Stimulated activated CD8-positive, alpha-beta memory T cell treated with anti-CD3 and anti-CD28 coated beads, Interleukin-4, amount 100 ng/mL, for 1 hour (primary cell): ENCODE measurements at places on chromosomes 2 and 18.

DNA sequence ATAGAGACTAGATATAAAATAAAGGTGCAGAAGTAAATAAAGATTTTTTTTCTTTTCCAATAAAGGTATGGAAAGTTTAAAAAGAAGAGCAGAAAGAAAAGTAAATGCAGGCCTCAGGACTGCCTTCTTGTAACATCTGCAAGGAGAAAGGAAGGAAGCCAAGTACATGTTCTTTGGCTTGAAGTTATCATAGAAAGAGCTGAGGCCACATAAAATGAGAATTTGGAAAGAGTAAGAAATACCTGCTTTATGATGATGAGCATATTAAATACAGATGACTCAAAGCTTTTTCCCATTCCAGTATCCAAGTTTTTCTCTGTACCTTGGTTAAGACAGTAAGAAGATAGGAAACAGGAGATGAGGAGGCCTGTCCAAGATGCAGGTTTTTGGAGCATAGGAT lies 25.3 kb upstream of the UBE2E3 start:
- no peak for DNase-seq

DNA sequence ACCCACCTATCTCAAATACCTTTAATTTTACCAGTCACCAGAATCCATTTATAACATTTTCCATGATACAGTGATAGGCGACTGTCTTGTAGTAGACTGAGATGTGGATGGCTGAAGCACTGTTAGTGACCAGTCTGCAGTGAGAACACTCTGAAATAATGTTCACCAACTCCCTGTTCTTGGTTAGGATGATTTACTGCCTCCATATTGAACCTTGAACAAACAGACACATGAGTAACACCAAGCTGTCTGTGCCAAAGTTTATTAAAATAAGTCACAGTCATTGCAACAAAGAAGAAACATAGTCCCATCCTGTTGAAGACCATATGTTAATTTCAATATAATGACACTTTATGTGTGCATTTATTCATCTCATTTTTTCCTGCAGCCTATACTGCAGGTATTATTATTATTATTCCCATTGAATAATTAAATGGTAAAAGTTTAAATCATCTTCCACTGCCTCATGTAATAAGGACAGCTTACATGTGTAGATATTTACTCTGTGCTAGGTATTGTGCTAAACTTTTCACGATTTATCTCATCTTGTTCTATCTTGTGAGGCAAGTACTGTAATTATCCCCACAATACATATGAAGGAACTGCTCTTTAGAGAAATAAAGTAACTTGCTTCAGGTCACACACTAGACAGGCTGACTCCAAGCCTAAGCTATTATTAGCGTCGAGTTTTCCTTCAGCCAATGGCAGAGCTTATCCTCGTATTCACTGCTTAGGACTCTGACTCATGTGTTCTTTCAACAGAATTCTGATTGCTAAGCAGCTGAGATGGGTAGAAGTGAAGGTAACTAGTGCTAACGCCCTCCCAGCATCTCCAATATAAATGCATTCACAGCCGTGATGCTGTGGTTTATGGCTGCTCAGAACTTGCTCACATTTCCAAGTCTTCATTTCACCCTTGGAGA lies 62.5 kb downstream of the ONECUT2 start:
- no peak for DNase-seq

DNA sequence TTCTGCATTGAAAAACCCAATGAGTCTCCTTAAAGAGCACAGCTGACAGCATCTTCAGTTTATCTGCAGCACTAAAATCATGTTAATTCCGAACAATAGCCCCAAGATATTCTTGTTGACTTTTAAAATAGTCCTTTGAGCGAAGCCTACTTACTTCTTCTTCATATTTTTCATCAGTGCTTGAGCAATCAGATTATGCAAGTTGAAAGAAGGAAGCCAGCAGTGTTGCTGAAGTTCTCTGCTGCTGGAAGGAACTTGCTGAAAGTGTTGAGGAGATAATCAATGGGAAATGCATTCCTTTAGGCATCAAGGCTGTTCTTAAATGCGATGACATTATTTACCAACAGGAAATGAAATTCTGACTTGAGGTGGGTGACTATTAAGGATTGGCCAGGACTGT lies 105.9 kb upstream of the SNTG2 start:
- no peak for DNase-seq

DNA sequence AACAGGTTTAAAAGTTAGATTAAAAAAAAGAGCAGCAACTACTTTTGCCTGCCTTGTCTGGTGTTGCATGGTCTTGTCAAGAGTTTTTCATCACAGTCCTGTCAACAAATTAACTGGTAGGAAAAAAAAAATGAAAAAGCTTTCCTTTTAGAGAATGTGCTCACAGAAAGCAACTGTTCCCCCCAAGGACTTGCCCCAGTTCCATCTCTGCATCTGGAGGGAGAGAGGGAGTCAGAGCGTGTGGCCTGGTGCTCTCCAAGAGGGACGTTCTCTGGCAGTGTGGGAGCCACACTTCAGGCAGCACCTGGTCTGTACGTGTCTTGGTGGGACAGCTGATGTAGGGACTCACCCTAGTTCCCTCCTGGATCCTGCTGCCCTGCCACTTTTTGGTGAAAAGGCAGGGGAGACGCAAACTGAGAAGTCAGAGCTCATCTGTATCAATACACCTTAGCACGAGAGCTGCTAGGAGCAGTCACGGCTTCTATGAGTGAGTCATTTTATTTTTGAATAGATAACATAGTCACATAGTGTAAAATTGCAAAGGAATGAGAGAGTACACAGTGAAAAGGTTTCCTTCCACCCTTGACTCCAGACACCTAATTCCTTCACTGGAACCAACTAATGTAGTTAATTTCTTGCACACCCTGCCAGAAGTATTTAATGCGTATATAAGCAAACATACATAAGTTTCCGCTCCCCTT lies 172.5 kb upstream of the MGAT5 start:
- DNase-seq = no peak

- DNase-seq = no peak
Observed at GRCh38 chr2:207275779-207276178, 110.0 kb upstream of the KLF7 start.

DNA sequence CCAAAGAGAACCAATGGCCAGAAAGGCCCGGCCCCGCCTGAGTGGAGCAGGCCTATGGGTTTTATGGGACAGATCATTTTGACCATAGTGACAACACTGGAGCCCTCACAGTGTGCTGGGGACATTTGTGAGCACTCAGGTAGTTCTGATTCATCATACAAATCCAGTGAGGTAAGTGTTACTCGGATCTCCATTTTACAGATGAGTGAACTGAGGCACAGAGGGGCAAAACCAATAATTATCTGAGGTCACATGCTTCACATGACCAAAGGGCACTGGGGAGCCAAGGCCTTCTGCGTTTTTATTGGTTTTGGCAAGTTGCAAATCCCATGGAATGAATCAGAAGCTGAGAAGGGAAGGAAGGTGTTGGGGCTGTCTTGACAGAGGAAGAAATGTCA lies 111.5 kb upstream of the MGAT5 start:
- DNase-seq = no peak

DNA sequence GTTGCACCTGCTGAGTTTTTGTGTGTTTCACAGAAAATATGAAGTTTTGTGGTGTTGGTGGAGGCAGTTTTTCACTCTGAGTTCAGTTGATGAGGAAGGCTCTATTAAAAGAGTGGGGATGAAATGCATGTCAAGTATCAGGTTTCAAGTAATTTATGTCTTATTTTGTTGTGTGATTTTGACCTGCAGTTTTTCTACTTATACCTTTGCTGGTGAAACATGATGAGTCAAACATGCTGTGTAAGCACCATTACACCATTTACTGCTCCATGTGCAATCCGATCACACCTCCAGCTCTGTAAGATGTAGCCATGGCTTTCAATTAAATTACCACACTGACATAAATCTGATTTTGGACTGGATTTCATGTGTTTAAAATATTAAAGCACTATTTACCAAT lies 174.5 kb upstream of the ZEB2 start:
- no peak for DNase-seq

GRCh38 chr2:124973396-124973795 lies 948.3 kb downstream of the CNTNAP5 start:
- DNase-seq = no peak

- DNase-seq = no peak
Observed at GRCh38 chr2:201383136-201383535, 26.0 kb upstream of the FLACC1 start.

GRCh38 chr18:23824240-23824639 lies 135.0 kb downstream of the LAMA3 start:
- no peak for DNase-seq

DNA sequence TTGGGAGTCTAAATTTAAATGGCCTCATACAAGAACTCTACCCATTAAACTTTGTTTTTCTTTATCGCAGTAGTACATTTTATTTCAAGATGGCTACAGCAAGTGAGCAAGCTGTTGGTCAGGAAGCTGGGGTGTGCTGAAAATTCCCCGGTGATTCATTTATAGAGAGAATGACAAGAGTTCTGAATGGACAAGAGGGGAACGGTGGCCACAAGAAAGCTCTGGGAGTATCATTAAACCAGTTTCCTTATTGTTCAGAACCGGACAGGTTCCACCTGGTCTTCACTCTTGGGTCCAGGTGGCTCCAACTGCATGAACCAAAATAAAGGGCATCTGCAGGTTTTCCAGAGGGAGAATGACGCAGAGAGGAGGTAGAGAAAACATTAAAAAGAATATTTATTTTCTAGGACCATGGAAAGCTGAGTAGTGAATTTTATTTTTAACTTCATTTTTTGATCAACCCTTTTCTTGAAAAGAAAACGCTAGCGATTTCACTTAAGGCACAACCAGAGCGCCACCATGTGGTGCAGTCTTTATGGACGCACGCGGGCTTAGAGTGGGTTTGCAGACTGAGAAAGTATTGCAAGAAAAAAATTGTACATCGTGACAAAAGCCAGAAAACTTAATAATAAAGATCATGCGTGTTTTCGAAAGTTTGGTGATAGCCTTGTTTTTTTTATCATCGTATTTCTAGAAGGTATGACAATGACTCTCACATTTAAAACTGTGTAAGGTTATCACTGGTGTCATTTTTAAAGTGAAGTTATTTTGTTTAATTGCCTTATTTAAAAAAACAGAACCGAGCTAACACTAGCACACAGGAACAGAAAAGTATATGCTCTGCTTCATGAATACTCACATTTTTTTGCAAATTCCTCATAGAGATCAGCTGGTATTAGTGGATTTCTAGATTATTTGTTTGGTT lies 97.9 kb upstream of the NOL4 start:
- no peak for DNase-seq

DNA sequence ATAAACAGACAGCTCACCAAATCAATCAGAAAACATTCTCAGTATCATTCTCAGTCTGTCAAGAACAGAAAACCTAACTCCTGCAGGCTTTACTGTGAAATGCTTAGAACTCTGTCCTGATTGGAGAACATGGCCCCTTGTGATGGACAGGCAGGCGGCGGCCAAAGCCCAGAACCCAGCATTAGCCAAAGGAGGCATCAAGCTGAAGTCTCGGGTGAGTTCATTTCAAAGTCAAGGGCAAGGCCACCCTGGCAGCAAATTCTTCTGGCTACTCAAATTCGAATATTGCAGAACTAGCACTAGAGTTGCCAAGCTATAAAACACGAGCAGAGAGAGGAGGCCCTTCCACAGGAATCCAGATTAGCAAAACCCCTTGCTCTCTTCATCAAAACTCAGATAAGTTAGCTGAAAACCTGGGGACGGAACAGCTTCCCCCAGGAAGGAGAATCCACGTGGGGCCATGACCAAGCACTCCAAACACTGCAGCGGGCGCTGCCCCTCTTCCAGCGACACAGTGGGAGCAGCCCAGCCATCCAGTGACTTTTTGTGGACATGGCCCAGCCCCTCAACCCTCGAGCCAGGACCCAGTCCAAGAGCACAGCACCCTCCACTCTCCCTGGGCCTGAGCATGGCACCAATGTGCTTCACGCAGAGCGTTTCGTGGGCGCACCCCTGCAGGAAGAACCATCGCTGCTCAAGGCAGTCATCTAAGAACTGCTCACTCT lies 98.6 kb downstream of the HDAC4 start:
- DNase-seq = no peak

GRCh38 chr18:23998820-23999219 lies 15.7 kb upstream of the TTC39C start:
- DNase-seq = no peak

GRCh38 chr2:47274054-47274782 lies 119.1 kb upstream of the STPG4 start:
- no peak for DNase-seq
